ENCODE measurements at places on chromosomes 7 and 10.

- no peak for DNase-seq
Observed at GRCh38 chr10:125000366-125001312, 58.7 kb downstream of the ZRANB1 start.

DNA sequence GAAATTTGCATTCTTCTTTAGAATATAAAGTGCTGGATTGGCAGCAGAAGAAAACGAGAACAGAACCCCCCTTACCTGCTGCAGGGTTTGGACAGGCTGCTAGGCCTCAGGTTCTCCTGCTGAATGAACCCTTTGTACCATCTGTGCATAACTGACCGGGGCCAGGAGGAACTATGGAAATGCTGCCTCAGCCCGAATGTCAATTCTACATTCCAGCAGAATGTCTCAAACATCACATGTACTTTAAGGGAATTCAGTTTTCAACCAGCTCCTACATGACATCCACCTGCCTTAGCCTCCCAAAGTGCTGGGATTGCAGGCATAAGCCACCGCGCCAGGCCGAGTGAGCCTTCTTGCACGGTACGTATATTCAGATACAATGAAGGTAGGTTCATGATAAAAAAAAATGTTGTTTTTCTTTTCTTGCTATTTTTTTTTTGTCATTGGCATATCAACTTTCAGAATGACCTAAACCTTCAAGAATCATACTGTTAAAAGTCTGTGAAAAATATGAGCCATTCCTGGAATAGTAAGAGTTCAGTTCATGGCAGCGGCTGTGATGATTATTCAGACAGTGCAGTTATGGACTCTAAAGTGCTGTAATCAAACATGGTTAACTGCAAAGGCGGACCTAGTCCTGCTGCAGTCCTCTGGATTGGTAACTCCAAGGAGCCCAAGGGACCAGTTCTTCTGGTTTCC is 84.4 kb upstream of the TNS3 start:
- no peak for DNase-seq

DNA sequence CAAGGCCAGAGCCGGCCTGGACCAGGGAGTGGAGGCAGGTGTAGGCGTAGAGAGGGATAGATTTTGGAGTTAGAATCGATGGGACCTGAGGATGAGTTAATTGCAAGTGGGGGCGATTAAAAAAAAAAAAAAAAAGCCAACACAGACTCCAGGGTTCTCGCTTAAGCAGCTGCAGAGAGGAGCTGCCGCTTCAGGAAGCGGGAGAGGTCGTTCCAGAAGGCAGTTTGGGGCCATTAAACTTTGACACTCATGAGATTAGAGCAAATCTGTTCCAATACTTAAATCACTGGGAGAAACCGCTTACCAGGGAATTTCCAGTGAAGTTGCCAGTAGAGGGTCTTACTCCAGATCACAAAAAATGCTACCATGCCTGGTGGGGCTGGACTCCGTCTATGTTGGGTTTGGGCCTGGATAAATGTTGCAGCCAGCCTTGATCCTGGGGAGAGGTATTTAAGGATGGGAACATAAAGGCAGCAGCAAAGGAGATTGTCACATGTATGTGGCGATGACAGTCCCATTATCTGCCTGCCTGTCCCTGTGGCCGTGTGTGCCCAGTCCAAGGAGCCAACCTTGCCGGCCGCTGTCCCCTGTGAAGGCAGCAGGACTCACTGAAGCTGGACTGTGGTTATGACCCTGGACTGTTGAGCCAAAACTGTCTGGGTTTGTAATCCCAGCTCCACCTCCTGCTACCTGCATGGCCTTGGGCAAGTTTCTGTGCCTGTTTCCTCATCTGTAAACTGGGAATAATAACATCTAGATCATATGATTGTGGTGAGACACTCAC is 23.9 kb upstream of the GRID1 start:
- no peak for DNase-seq

GRCh38 chr7:88071994-88072714 is 138.1 kb downstream of the ADAM22 start:
- no peak for DNase-seq

DNA sequence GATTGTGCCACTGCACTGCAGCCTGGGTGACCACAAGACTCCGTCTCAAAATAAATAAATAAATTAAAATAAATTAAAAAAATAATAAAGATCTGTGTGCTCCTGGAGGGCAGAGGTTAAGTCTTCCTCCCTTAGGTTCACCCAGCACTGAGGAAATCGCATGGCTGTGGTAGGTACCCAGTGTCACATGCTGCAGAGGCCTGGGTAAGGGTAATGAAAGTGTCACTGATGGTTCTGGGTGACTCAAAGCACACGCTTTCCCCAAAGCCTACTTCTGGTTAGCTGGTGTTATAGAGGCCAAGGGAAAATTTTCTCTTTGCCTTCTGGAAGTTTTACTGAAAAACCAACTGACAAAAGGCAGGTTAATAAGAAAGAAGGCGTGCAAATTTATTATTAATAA is 88.8 kb upstream of the ITGB1 start:
- no peak for DNase-seq

- no peak for DNase-seq
Observed at GRCh38 chr10:82811621-82812020, 936.6 kb downstream of the NRG3 start.

GRCh38 chr7:12493863-12494686 is 76.4 kb upstream of the SCIN start:
- DNase-seq, result no peak

GRCh38 chr7:1458683-1459511 is at the start of gene MICALL2:
MICALL2 (minus strand) TSS chr7:1459470; CDS start chr7:1459326, 144 bp downstream.
- DNase-seq, result no peak

- DNase-seq, result no peak
Observed at GRCh38 chr10:93541402-93542357, 24.8 kb upstream of the FFAR4 start.

DNA sequence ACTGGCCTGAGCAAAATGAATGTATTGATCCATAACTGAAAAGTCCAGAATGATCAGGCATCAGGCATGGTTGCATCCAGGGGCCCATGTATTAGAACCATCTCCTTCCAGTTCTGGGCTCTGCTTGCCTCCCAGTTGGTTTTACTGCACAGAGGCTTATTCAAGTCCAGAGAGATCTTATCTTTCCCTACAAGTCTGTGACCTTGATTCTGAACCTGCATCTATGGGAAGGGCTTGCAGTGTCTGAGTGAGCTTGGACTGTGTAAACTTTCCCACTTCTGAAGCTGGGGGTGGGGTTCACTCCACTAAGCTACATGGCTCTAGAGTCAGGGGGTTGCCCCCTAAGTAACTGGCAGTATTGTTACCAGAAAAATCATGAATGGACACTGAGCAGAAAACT is 136.2 kb downstream of the TCF7L2 start:
- no peak for DNase-seq

DNA sequence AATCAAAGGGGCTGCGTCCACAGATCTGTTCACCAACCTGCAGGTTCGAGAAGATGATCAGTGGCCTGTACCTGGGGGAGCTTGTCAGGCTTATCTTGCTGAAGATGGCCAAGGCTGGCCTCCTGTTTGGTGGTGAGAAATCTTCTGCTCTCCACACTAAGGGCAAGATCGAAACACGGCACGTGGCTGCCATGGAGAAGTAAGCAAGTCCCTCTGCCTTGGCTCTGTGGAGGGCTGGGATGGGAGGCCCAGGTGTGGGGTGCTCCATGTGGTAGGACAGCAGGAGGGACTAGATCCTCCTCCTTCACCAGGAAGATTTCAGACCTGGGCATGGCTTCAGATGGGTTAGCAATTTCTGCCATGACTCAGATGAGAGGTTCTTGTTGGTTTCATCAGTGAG is 25.9 kb downstream of the HKDC1 start:
- no peak for DNase-seq

GRCh38 chr10:5523796-5524574 is 776 bp upstream of the CALML3 start:
- no peak for DNase-seq

GRCh38 chr10:42996588-42996987 is 80.3 kb upstream of the RET start:
- DNase-seq, result no peak

DNA sequence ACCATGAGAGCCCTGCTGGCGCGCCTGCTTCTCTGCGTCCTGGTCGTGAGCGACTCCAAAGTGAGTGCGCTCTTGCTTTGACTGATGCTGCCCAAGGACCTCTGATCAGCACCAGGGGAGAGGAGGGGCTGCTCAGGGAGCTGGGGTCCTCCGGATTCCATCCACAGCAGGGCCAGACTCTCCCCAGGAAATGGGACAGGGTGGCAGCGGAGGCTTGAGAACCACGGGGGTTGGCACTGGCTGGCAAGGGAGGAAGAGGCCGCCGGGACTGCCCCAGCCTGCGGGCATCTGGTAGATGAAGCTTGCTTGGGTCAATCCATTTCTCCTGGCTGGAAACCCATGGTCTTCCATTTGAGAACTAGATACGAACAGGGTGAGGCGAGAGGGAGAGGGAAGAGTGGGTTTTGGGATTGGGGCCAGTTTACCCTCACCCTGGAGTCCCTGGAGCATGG is 647 bp downstream of the PLAU start:
- DNase-seq, result no peak

DNA sequence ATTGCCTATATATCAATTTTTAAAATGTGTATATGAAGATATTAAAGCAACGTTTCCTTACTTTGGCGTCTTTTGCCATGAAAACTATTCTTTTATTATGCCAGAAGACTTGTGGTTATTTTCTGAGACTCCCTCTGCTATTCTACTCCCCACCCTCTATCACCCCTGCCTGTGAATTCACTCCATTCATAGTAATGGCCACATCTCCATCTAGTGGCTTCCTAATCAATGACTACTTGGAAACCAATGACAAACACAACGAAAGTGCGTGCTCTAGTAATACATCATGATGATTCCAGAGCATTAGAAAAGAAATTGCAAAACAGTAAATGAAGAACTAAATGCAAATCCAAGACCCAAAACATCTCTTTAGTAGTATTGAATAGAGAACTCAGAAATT is 186.7 kb upstream of the HGF start:
- no peak for DNase-seq

DNA sequence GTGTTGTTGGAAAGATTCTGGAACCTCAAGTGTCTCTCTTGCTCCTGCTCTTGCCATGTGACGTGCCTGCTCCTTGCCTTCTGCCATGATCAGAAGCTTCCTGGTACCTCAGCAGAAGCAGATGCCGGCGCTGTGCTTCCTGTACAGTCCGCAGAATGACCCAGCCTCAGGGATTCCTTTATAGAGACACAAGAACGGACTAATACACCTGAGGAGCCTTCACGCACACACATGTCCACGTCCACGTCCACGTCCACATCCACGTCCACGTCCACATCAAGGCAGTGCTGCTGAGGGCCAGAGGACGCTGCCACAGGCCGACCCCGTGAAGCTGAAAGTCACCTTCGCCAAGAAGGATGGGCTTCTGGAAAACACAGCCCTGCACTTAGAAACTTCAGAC is 190.1 kb downstream of the MAD1L1 start:
- DNase-seq, result no peak

GRCh38 chr7:155811560-155811894 is 736 bp downstream of the SHH start:
- DNase-seq, result no peak

- no peak for DNase-seq
Observed at GRCh38 chr10:58829839-58830238, 317.2 kb downstream of the BICC1 start.

GRCh38 chr7:158536871-158537515 is 50.6 kb downstream of the PTPRN2 start:
- DNase-seq, result no peak

GRCh38 chr7:101952355-101953247 is 135.2 kb downstream of the CUX1 start:
- DNase-seq, result no peak

DNA sequence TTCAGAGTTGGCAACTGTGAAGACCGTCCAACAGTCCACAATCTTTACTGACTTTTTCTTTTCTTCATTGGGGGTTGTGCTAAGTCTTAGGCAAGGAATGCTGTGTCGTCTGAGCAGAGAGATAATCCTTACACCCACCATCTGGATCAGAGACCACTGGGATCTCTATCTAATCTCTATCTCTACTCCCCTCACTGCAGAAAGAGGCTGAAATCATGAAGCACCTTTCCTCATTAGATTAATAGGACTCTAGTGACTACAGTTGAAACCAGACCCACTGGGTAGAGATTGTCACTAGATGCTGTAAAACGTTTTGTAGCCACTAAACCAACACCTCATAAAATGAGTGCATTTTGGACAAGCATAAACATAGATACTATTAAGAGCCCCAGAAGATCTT is 387.4 kb upstream of the CELF2 start:
- DNase-seq, result no peak

DNA sequence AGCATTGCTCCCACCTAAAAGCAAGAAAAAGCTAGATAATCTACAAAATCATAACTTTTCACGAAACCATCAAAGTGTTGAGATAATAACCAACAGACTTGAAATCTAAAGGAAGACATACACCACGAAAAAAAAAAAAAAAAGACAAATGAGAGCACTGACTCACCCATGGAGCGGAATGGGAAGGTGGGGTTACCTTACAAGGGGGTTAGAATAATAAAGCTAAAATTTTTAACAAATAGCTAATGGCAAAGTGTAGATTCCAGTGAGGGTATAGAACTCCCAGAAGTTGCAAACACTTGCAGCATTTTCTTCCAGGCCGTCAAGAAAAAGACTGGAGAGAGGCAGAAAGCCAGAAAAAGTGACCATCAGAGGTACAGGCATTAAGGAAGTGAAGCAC is 27.2 kb downstream of the IPMK start:
- no peak for DNase-seq

- no peak for DNase-seq
Observed at GRCh38 chr10:89783406-89783805, 82.0 kb downstream of the KIF20B start.

GRCh38 chr7:123944395-123944794 is 19.4 kb downstream of the SPAM1 start:
- DNase-seq, result no peak

DNA sequence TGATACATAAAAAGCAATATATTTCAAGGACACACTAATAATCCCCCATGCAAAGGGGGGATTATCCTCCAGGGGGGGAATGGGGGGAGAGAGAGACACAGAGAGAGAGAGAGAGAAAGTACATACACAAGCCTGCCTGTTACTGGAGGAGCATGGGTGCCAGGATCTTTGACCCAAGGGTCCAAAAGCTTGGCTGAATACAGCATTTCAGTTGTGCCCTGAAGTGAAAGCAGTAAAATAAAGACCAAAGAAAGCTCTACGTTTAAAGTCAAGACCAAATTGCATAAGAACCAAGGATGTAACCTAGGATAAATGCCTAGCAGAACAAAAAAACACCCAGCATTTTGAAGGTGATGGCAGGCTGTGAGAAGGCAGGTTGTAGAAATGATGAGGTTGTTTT is 27.8 kb upstream of the ITGB8 start:
- no peak for DNase-seq

- DNase-seq, result no peak
Observed at GRCh38 chr10:91022924-91023699, 102.2 kb upstream of the ANKRD1 start.

GRCh38 chr10:17407047-17407446 is 47.3 kb downstream of the ST8SIA6 start:
- no peak for DNase-seq

- DNase-seq, result no peak
Observed at GRCh38 chr10:10910634-10911033, 107.0 kb upstream of the CELF2 start.

DNA sequence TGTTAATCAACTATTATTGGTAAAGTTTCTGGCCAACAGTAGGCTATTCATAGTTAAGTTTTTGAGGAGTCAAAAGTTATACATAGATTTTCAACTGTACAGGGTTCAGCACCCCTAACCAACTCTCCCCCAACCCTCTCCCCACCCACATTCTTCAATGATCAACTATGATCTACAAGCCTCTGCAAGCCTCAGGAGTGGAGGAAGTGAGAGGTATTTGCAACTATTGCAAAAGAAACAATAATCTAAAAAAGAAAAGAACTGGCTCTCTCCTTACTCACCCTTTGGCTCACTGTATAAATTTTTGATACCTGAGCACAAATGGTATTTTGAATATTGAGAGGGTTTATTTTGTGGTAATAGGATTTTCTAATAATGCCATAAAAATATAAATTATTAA is 179.8 kb downstream of the IPMK start:
- no peak for DNase-seq
